GM13976 (cell line): ENCODE measurements at places on chromosomes 7 and 10.

DNA sequence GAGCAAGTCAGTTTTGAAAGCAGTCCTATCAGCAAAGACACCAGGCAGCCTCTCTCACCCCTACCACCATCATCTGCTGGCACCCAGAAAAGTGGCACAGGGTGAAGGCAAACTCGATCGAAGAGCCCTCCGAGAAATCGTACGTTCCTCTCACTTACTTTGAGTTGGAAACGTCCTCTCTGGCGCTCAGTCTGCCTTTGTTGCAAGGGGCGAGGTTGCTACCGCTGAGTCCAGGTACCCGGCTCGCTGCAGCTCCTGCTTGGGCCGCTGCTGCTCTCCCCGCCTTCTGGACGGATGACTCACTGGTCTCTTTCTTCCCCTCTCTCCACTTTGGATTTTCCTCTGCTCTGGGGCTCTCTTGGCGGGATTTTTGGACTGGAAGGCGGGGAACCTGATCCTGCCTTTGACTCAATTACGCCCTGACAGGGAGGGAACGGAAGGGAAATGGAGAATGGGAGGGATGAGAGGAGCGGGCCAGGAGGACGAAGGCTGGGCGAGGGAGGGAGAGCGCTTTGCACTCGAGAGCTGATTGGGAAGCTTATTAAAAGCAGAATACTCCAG is at the start of gene PTN:
Gene PTN (minus strand): TSS at position 453 of the 561 bp plus-strand sequence. CDS start 88,760 bp downstream, outside the sequence.
- no peak for DNase-seq

GRCh38 chr10:91974960-91975359 is 51.4 kb downstream of the BTAF1 start:
- DNase-seq: no peak

- no peak for DNase-seq
Observed at GRCh38 chr7:127189886-127190285, 62.9 kb downstream of the GRM8 start.

DNA sequence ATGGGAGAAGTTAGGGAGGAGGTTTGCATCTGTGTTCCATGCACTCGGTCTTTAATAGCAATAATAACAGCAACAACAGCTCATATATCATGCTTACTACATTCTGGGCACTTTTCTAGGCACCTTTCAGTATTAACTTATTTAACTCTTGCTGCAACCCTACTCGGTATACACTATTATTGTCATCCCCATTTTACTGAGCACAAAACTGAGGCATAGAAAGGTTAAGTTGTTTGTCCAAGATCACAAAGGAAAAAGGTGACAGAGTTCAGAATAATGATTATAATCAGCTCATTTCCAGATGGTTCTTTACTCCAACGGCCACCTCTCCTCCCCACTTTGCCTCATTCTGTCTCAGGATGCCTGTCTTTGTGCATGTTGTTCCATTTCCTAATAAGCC is 102.1 kb upstream of the ABI1 start:
- DNase-seq: no peak

DNA sequence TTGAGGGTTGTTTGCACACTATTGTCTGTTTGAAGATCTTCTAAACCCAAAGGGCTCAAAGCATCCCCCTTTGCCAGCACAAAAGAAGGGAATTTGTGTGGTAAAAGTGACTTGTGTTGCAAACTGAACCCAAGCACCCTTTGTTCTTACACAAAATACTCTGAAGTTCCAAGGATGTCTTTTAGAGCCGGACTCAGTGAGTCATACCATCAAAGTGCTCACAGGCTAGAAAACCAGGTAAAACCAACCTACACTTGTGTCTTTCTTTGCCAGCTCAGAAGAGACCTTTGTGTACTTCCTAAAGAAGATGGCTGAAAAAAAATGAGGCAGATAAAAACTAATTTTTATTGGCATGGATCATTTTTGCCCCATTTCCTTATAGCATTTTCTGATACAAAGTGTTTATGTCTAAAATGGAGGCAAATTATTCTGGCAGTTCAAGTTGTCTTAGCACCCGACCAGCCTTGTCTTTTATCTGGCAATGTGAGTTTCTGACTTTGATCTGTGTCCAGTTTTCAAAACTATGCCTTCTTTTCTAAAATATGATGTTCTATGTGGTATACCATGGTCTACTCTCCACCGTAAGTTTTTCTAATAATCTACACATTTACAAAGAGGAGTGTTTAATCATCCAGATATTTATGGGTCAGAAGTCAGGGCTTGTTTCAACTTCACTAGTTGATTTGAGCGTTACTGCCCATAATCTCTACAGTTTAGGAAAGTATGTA is 128.4 kb upstream of the FZD1 start:
- no peak for DNase-seq

DNA sequence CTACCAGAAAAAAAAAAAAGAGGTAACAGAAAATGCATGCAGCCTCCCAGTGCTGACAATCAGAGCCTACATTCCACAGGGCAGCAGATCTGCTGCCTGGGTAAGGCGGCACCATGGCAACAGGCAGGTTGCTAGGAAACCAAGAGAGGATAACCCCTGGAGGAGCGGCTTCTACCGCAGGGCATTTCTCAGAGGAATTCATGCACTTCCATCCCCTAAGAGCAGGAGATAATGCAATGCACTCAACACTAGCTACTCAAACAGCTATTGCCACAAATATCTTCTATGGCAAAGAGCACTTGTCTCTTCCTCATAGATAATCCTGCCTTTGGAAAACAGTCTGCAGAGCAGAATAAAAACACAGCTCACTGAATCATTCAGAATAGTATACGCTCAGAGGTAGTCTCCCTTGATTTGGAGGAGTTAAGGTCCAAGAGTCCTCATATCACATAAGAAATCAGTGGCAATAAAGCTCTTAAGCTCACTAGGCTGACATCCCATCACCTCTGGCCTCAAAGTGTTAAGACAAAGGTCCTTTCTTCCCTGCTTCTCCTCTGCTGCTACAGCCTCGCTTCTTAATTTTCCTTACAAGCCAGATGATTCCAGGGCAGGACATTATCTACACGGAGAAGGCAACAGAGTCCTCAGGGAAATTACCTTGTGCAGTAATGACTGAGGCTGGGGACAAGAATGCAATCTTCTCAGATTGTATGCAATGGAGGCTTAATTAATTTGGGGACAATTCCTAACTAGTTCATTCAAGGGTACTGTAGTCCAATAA is 10.7 kb downstream of the PSAP start:
- no peak for DNase-seq

DNA sequence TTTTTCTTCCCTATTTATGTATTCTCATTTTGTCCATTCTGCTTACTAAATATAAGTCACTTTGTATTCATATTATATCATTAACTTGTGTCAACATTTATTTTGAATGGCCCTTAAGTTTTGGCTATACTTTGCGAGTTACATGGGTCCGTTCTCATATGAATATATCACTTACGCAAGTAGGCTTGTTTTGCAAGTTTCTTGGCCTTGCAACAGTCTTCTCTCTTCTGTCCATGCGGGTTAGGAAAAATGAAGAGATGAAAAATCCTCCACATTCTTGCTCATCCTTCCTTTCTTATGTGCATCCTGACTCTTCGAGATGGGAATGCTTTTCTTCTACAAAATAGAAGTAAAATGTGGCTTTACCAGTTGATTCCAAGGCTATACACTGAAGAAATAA is 82.8 kb downstream of the GPR158 start:
- DNase-seq: no peak

DNA sequence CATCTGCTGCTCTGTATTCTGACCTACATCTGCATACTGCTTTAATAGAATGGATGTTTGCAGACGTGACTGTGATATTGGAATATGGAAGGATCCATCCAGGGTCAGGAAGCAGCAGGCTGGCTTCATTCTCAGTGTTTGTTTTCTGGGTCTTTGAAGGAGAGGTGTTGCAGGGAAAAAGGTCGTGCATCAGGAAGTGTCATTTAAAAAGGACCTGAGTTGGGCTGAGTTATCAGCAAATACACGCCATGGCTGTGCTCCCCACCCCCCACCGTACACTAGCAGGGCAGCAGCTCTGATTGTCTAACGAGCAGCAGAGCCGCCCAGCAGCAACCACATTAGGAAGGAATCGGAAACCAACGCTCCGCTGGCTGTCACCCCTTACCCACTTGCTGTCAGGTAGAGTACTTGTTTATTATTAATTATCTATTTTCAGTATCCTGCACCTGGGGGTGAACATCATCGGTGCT is 63.1 kb upstream of the STEAP1B start:
- no peak for DNase-seq

DNA sequence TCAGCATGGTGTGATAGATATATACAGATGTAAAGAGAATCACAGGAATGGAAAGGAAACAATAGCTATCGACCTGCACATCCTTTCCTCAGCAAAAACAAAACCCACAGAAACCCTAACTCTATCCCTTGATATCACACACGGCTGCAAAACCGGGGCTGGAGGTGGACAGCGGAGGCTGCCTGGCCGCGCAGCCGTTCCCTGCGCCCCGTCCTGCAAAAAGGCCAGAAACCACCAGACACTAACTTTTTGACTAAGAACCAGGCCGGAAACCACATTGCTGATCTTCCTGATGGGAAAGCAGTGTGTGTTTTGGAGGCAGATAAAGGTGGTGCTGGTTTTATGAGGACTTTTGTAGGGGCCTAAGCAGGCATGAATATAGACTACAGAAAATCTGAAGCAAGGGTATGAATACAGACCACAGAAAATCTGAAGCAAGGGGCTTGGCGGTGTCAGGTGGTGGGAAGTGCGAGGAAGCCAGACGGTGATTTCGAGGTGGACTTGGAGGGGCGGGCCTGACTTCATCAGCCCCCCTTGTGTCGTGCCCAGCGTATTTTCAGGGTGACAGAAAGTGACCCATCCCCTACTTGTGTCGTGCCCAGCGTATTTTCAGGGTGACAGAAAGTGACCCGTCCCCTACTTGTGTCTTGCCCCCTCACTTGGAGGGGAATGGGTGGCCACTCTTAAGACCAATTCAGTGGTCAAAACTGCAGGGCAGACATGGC is 123.3 kb downstream of the WDR37 start:
- no peak for DNase-seq

DNA sequence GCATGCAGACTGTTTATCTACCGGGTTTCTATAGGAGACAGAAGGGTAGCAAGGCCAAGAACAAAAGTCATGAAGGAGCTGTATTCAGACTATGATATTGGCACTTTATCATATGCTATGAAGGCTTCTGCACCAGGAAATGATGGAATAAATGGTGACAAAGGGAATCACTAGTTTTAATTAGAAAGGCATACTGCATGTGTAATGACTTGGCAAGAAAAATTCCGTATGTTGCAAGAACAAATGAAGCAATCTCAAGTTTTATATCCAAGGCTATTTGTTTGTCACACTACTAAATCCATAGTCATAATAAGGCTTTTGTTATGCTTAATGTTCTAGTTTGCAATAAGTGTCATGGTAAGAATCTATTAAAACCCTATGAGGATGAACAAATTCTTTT is 230.9 kb downstream of the ZEB1 start:
- no peak for DNase-seq

- DNase-seq: no peak
Observed at GRCh38 chr10:14560274-14560673, 214.4 kb downstream of the FAM107B start.

GRCh38 chr7:117084286-117084685 is 131.0 kb downstream of the ST7 start:
- no peak for DNase-seq

GRCh38 chr7:36286226-36286625 is 103.4 kb upstream of the ANLN start:
- no peak for DNase-seq

- peak; percentile 84 for DNase-seq
Observed at GRCh38 chr10:132637477-132638129, 100.0 kb downstream of the INPP5A start.

GRCh38 chr10:94376865-94377264 is 14.1 kb upstream of the NOC3L start:
- no peak for DNase-seq

- no peak for DNase-seq
Observed at GRCh38 chr7:25636871-25637283, 408.6 kb upstream of the NPVF start.
